ENCODE measurements at places on chromosomes 12 and 14.

GRCh38 chr14:78530078-78530477 lies 359.9 kb downstream of the NRXN3 start:
- no peak for DNase-seq

DNA sequence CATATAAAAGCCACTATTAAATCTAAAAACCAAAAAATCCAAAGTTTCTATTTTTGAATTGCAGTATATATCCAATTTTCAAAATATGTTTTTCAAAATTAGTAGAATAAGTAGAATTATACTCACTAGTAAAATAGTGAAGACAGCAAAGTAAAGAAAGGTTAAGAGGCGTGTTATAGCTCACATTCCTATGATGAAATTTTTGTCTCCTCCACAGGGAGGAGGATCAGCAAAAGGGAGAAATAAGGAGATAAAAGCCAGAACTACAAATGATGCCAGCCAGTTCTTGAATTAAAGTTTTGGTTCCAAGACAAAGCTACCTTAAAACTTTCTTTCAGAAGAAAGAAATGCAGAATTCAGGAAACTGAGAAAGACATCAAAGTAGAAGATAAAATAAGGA lies 50.0 kb downstream of the C2CD5 start:
- no peak for DNase-seq

DNA sequence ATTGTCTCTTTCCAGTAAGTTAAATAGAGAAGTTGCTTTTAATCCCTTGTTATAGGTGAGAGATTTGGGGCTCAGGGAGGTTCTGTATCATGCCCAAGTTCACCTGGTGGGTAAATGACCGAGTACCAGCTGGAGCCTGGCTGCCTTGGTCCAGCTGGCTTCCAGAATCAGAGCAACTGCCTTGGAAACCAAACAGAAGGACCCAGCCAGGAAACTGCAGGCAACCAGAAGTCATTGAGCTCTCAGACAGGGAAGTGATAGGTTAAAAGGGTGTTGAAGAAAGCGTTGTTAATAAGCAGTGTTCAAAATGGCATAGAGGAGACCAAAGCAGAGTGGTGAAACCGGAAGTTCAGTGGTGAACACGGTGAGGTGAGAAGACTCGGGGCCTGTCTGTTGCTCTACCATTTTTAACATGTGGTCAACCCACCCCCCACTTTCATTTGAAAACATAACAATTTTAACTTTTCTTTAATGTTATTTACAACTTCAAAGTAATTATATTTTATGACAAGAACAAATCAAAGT lies 54.9 kb downstream of the PLEKHG7 start:
- DNase-seq = no peak

DNA sequence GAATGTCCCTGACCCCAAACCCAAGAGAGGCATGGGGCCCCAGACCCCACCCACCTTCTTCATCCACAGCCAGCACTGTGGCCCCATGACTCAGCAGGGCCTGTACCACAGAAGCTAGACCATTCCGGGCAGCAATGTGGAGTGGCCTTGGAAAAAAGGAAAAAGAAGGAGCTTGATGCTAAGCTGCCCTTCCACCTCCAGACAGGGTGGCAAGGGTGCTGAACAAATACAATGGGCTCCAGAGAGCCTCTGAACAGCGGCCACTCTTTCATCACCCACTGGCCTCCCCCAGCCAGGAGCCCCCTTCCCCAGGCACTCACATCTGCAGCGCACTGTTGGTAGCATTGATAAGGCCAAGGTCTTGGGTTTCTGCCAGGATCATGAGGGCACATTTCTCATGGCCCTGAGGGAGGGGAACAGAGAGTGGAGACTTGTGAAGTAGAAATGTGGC lies 13.9 kb downstream of the SLC39A5 start:
- no peak for DNase-seq

DNA sequence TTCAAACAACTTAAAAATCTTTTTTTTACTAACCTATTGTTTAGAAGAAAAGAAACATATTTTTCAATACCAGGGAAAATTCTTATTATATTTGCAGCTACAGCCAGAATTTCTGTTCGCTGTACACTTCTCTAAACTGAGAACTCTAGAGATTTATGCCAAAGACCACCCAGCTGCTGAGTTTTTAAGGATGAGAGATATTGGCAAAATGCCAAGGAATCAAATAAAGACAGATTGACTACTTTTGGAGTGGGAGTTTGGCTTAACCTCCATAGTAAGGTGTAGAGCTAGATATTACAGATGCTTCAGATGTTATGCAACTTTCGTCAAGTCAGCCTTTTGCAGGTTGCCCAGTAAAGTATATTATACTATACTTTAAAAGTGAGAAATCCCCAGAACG lies 71.8 kb downstream of the TTLL5 start:
- DNase-seq = no peak

GRCh38 chr12:42015051-42015461 lies 129.6 kb downstream of the GXYLT1 start:
- no peak for DNase-seq

GRCh38 chr14:20683891-20684661 lies at the start of gene RNASE4:
Gene RNASE4 (plus strand): TSS chr14:20684560. CDS start chr14:20699372, 14,812 bp downstream.
- DNase-seq = peak; percentile 64

DNA sequence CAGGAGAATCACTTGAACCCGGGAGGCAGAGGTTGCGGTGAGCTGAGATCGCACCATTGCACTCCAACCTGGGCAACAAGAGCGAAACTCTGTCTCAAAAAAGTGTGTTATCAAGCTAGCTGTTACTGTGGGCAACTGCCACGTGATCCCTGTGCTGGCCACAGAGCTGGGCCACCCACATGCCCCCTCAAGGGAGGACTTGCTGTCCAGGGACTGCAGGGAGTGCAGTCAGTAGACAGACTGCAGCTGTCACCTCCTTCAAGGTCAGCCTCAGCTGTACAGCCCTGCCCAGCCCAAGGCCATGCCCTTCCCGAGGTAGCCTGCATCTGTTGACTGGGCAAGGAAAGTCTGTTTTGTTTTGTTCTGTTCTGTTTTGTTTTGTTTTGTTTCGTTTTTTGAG lies 46.6 kb upstream of the BICDL1 start:
- no peak for DNase-seq

- DNase-seq = no peak
These were observed 49.4 kb downstream of the LMNTD1 start for GRCh38 chr12:25503666-25504065.

DNA sequence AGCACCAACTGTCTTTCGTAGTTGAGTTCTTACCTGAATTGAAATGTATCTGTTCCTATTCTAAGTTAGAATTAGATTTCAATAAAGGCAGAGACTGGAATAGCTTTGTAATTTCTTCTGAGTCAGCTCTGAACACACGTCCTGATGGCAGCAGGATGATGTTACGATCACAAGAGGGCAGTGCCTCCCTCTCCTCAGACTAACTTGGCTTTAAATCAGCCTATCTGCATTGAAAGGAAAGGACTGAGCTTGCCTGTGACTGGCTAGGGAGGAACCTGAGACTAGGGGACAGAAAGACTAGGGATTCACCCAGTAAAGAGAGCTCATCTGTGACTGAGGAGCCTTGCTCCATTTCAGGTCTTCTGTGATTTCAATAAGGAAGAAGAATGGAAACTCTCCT lies 323.7 kb upstream of the OR4E1 start:
- DNase-seq = no peak

GRCh38 chr14:23095196-23096108 lies at the start of gene C14orf119:
Gene C14orf119 (plus strand): TSS chr14:23095505. CDS start chr14:23097659, 2,154 bp downstream.
- DNase-seq = peak; percentile 99

DNA sequence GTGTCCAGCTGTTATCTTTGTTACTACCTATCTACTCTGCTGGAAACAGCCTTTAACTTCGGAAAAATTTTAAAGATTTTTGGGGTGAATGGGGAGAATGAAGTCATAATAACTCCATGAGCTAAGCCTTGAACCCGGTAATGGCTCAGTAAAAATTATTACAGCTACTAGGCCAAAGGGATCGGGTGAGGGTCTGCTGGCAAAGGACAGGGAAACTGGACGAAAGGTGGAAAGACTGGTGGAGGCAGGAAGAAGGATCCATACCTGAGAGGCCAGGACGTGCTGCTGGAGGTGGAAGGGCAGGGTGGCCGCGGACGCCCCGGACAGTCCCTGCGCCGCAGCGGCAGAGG lies 10.1 kb downstream of the TBX3 start:
- no peak for DNase-seq

DNA sequence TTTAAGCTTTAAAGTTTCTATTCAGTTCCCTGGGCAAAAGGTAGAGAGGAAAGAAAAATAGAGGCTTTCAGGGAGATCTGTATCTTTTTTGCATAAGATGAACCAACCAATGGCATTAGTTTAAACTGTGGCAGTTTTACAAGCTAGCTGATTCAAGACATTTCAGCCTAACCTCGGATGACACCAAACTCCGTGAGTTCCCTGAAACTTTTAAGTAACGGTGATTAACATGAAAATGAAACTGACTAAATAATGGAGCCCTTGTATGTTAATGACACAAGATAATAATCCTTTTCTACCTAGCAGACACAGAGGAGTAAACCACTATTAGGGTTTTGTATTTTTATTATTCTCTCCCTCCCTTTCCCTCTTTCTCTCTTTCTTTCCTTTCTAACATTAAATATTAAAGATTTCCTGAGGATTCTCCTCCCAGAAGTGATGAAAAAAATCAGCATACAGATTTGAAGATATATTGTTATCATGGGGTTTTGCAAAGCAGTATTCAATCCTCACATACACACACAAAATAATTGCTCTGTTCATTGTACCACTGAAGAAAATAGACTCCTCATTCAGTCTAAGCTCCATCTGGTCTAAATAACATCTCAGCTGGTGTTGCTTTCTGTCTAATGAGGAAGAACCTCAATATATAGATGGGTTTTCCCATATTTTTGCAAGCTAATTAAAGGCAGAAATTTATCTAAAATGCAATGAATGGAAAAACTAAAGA lies 483.8 kb downstream of the NOVA1 start:
- no peak for DNase-seq

- DNase-seq = no peak
These were observed 56.7 kb downstream of the TTC7B start for GRCh38 chr14:90759370-90760077.

DNA sequence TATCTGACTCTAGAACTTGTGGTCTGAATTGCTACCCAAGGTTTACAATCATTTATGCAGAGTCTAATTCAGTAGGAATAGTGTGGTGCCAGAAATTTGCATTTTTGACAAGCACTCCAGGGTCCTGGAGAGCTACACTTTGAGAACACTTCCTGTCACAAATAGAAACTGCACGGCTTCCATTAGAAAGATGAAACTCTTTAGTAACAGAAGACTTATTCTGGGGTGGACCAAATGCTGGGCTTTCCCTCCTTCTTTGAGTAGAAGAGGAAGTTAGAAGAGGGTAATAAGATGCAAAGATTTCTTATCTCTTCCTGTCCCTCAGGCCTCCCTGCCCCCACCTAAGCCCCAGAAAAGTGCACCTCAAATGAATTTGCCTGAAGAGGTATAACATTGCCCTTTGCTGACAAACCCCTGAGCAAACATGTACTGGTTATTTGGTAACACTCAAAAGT lies 28.4 kb downstream of the DGLUCY start:
- peak; percentile 2 for DNase-seq

DNA sequence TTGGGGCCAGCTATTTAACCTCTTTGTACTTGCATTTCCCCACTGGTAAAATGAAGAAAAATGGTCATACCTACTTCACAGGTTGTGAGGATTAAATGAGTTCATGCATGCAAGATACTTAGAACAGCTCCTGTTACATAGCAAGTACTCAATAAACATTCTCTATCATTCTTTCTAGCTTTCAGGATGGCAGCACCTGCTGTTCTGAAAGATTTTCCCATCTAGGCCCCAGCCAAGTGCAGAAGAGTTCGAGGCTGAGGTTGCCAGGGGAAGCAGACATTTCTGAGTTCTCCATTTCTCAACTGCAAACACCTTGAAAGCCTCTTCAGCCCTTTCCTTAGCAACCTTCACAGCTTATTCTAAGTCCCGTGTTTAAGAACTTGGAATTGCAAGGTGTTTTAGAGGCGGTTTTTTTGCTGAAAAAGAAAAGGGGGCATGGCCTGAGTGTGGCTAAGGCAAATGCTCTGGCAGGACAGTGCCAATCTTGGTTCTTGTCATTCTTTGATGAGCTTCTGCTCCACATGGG lies 73.0 kb upstream of the PRMT8 start:
- no peak for DNase-seq

DNA sequence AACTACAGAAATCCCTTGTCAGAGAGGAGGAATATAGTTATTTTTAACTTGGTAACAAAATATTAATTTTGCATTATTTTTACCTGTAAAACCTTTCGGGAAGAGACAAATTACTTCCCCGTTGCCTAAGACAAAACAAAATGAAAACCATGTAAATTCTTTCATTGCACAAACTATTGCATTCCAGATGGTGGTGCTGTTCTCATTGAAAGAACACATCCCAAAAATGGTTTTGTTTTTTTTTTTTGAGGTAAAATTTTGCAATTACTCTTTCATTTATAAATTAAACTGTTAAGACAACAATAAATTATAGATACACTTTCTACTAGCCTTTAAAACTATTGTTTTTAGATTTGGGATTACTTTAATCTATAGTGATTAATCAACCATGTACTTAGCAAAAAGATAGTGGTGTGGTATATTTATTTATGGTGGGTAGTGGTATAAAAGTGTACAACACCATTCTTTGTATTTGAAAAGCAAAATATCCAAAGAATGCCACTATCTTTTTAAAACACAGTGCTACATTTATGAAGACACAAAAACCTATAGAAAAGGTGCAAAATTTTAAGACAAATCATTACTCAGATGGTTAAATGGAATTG lies 115.5 kb downstream of the SLC38A1 start:
- DNase-seq = no peak

GRCh38 chr12:111246477-111247011 lies 122.4 kb downstream of the PHETA1 start:
- no peak for DNase-seq

- no peak for DNase-seq
These were observed 11.5 kb downstream of the ADAMTS20 start for GRCh38 chr12:43540470-43540869.

- DNase-seq = no peak
These were observed 1.9 kb upstream of the RFX4 start for GRCh38 chr12:106580671-106581508.

GRCh38 chr12:57224278-57224972 lies 5.1 kb upstream of the SHMT2 start:
- DNase-seq = no peak

DNA sequence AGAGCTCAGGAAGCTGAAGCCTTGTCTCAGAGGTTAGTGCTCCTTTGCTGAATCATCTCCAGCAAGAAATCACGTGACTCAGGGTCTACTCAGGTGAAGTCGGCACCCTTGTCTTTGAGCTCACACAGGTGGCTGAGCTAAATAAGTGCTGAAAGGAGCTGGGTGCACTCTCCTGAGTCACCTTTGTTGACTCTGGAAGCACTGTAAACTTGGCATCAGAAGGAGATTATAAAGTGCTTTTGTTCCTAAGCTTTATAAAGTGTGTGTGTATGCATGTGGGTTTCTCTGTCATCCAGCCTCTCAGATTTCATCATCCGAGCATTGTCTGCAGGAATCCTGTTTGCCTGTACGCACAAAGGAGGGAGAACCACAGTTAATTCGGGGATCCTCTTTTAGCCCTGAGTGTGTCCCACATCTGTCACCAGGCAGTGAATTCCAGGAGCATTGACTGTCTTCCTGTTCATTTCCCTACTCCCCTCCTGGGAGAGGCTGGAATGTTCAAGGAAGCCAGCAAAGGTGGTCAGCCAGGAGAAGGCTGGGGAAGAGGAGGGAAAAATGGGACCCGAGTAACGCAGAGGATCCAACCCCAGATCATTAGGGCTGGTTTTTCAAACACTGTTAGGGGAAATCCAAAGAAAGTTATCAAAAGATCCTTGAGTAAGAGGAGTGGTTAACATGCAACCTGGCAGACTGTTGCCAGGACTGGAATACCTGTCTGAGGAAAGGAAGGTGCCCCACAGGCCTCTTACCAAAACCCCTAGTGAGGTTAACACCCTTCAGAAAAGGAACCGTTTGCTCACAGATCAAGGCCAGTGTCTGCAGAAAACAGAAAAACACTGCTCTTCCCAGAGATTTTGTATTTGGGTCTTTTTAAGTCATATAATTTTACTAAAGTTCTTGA lies 157.5 kb upstream of the HIF1A start:
- no peak for DNase-seq

All from T-helper 22 cell (primary cell).